Stimulated activated CD8-positive, alpha-beta memory T cell treated with anti-CD3 and anti-CD28 coated beads, Interleukin-4, amount 100 ng/mL, for 1 hour (primary cell): ENCODE measurements at places on chromosomes 7 and 10.

GRCh38 chr7:87933605-87933952 lies 472 bp upstream of the ADAM22 start:
- DNase-seq: no peak

- no peak for DNase-seq
Measured at GRCh38 chr10:112373912-112374338, at the start of gene ACSL5. ACSL5 (plus strand) TSS chr10:112374116; CDS start chr10:112394947, 20,831 bp downstream.

- DNase-seq: no peak
Measured at GRCh38 chr7:93723424-93724124, 149.1 kb upstream of the CALCR start.

GRCh38 chr10:35961501-35961900 lies 319.4 kb upstream of the FZD8 start:
- no peak for DNase-seq

DNA sequence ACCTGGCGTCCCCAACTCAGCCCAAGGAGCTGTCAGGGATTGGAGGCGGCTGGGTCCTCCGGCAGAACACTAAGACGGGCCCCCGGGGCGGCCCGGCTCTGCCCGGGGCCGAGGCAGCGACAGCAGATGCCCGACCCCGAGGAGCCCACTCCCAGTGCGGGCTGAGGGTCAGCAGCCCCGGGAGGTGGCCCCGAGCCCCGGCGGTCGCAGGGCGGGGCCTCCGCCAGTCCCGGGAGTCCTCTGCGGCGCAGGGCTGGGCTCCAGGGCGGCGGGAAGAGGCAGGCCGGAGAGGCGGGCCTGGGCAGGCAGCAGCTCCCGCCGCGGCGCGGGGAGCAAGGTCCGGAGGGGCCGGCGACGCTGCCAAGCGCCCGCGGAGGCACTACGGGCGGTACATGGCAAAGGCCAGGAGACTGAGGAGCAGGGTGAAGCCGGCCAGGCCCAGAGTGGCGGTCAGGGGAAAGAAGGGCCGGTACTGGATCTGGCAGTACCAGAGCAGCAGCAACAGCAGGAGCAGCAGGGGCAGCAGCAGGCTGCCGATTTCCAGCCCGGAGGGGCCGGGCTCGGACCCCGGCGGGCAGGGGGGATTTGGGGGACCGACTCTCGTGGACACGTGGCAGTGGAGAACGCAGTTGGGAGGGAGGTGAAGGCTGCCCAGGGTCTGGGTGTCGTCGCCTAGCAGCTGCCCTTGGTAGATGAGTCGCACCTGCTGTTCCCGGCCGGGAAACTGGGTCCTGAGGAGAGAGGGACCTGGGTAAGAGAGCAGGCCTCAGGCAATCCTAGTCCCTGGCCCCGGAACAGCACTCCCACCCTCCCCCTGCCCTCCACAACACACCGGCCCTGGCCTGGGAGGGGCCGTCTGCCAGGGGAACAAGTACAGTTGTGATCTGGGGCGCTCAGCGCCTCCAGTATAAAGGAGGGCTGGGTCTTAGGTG lies 827 bp upstream of the FASTK start:
- no peak for DNase-seq

DNA sequence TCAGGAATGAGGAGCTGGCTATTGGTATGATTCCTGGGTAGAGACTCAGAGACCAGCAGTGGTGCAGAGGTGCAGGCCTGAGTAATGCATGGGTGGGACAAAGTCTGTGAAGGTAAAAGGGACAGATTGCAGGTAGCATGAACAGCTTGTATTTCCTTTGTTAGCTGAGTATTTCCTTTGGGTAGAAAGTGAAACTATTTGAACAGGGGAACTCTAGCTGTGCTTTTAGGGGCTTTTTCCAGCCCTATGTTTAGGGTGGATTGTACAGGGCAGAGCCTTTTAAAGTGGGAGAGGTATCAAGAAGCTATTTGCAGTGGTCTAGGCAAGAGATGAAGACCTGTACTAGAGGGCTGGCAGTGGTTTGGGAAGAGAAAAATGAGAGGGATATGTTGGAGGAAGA lies 739.9 kb downstream of the REEP3 start:
- DNase-seq: no peak

DNA sequence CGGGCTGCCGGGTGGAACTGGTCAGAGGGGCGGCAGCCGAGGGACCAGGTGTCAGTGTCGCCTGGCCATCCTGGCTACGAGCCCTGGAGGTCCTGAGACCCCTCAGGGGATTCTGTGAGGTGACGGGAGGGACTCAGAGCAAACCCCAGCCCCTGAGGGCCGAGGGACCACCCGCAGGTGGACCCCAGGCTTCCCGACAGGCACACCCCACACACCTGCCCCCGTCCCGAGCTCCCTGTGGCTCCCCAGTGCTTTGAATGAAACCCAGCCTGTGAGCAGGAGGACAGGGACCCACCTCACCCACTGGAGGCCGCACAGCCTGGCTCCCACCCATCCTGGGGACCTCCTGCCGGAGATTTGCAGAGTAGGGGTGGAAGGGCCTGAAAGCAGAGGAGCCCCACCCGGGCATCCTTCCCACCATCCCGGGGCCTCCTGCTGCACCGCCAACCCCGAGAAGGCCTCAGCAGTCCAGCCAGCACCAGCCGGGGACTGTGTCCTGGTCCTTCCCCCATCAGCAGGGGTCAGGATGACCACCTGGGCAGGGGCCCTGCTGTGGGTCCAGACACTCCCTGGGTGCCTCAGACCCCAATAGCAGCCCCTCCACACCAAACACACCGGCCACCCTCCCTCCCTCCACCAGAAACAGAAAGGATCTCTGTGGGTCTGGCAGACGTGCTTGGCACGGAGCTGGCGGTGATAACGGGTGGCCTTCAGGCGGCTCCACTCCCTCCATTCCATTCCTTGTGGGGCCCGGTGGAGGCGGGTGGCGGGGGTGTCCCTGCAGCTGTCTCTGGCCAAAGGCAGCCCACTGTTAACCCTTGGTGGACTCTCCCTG lies 13.9 kb downstream of the VENTX start:
- no peak for DNase-seq

GRCh38 chr10:22002591-22003176 lies 846 bp downstream of the DNAJC1 start:
- DNase-seq: no peak

DNA sequence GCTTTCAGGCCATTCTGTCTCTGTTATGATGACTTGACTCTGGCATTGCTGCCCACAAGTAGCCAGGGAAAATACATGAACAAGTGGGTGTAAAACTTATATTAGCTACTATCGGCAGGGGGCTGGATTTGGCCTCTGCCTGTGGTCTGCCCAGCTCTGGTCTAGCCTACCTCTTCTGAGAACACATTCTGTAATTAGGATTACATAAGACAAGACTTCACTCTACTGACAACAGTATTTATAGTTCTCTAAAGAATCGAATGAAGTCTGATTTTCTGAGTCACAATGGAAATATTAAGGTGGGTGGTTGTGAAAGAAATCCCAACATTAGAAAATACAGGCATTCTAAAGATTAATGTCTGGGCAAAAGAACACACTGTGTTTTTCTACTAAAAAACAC lies 55.5 kb downstream of the DLD start:
- no peak for DNase-seq

DNA sequence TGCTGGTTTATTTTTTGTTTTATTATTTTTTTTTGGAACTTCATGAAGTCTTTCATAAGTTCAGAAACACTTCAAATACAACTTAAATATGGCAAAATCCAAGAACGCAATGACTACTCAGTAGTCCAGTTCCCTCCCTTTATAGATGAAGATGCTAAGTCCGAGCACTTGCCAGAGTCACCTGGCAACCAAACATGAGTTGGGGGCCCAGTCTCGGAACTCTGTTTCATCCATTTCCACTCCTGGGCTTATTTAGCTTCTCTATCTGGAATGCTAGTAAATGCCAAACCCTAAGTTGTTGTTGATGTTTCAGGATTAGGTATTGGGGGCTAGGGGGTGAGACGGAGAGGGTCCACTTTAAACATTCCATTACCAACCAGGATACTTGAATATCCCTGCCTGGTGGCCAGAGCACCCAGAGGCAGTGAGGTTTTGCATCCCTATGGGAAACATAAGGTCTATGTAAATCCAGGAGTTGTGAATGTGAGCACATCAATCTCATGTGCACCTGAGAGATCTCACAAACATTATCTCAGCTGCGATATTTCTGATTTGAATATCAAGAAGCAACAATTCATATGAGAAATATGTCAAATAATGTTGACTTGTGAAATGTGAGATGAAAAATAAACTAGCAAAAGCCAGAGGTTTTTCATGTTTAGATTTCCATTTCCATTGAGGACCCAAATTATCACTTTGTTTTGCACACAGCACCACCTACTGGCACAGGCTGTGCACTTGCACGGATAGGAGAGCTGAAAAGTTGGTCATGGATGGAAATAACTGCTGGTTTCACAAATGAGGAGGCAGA lies 129.3 kb downstream of the PKD1L1 start:
- no peak for DNase-seq

DNA sequence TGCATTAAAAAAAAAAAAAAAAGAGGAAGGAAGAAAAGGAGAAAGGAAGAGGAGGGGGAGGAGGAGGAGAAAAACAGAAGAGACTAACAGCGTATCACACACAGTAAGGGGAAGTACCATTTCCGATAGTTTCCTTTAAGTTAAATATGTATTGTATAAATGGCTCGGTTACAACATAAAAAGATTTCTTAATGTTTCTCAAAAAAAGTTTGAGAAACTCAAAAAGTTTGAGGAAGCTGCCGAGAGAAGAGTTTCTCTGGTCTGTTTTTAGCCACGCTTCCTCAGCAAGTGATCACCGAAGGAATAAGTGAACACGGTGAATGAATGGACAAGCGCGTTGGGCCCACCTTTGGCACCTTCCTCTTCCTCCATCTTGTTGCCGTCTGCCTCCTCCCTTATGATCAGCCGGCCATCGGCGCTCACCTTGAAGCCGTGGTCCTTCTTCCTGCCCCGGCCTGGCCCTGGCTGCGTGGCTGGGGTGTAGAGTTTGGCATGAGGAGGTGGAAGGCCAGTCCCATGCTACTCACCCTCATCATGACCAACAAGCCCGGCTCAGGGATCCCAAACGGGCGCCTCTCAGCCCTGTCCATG lies 31.3 kb upstream of the FRAT2 start:
- DNase-seq: no peak

GRCh38 chr10:76547352-76547972 lies 1090.1 kb downstream of the KCNMA1 start:
- no peak for DNase-seq
